Adrenal gland (tissue), 19 donors: ENCODE measurements at places on chromosomes 6 and 20. TPM values are rescaled to one million over a fixed set of nuclear protein-coding genes. Genes with fewer than 3 reads are reported as not detected.

The ZBP1 gene
- 0.67 TPM for polyA plus RNA-seq

The IL17F gene
- polyA plus RNA-seq, result not detected

The RIPOR2 gene
- 2.3 TPM for polyA plus RNA-seq

The NKAPL gene
- 2.2 TPM for polyA plus RNA-seq

The RAET1L gene
- polyA plus RNA-seq, result not detected

The RHAG gene
- polyA plus RNA-seq, result not detected

The METTL24 gene
- polyA plus RNA-seq, result 0.97 TPM

The MYLK4 gene
- polyA plus RNA-seq, result 0.84 TPM

The TRIM10 gene
- not detected for polyA plus RNA-seq

The PRELID3B gene
- polyA plus RNA-seq, result 16.1 TPM

The GSTA2 gene
- 2.0 TPM for polyA plus RNA-seq

The SIGLEC1 gene
- 46.4 TPM for polyA plus RNA-seq

The GMNN gene
- 22.0 TPM for polyA plus RNA-seq

The PROCR gene
- 51.7 TPM for polyA plus RNA-seq

The LPA gene
- polyA plus RNA-seq, result 0.10 TPM

The BPIFB4 gene
- polyA plus RNA-seq, result not detected

DNA sequence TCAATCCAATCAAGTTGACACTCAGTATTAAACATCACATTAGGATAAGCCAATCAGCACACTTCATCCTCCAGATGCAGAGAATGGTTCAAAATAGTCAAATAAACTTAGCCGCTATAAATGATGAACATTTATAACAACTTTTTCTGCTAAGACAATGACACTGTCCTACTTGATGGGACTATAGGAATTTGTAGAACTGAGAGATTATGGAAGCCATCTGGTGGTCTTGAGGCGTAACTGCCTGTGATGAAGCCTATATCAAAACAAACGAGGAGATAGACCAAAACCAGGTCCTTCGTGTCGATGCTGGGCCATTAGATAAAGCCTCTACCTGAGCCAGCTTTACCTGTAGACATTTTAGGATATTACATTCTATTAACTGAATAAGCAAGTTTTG lies 631.1 kb downstream of the COL12A1 start:
- DNase-seq, result no peak

- peak; percentile 64 for DNase-seq
Observed at GRCh38 chr6:134373282-134373922, 55.5 kb upstream of the SGK1 start.

DNA sequence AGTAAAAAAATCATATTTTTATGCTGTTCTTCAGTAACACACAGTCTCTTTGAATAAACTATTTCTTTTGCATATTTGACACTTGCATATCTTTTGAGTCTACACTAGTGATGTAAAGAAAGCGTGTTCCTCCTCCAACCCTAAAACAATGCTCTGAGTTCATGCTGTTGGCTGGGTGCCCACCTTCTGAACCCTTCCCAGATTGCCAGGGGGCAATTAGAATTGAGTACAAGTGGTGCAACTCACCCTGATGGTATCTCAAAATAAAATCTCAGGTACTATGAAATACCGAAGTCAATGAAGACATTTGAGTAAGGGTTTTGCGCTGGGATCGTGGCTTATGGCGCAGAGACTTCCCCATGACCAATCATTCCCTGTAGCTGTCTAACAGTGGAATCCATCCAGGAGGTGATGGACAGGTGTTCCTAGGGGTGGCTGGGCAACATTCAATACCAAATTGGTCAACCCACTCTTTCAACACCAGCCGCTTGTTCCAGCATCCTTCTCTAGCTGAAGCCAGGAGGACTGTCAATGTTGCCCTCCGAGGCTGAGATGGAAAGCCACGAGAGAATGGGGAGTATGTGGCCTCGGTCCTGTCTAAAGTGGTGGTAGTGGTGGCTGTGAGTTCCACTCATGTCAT lies 94.4 kb upstream of the ZNFX1 start:
- no peak for DNase-seq

GRCh38 chr6:138844192-138844591 lies 48.3 kb downstream of the ECT2L start:
- peak; percentile 5 for DNase-seq

DNA sequence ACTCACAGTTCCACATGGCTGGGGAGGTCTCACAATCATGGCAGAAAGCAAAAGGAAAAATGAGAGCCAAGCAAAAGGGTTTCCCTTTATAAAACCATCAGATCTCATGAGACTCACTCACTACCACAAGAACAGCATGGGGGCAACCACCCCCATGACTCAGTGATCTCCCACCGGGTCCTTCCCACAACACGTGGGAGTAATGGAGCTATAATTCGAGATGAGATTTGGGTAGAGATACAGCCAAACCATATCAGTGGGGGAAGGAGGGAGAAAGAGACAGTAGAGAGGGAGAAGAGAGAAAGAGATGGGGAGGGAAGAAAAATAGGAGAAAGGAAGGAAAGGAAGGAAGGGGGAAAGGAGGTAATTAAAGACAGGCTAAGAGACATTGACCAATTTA lies 30.1 kb downstream of the GMDS start:
- no peak for DNase-seq

GRCh38 chr20:3563548-3564177 lies 92.8 kb downstream of the ATRN start:
- no peak for DNase-seq

- DNase-seq, result peak; percentile 89
Observed at GRCh38 chr6:26043384-26044139, 43.7 kb upstream of the HFE start.

DNA sequence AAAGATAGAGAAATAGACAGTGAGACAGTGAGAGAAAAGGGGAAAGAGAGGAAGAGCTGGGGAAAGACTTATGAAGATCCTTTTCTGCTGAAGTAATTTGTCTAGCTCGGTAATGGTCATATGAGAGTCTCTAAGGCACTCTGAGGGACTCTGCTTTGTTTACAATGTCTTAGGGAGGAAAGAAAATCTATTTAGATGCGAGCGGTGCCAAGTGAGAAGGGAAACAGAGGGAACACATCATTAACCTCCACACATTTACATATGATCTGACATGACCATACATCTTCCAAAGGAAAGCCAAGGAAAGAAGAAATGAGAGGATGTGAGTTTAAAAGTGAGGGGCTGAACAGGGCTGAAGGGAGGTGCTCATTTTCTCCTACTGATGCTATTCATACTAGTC lies 862.3 kb upstream of the CITED2 start:
- DNase-seq, result no peak

DNA sequence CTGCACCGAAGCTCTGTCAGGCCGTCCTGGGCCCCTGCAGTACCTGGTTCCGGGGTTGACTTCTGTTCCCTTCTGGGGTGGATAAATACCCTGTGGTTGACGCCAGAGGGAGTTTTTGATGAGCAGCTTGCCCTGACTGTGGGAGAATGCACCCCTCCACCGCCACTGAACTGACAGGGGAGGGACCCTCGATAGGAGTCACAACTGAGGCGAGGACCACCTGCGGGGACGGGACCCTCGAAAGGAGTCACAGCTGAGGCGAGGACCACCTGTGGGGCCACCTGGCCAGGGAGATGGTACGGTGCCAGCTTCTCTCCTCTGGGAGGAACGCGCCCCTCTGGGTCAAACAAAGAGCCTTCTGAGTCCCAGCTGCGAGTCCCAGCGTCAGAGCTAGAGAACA lies 100.1 kb upstream of the FRMD1 start:
- no peak for DNase-seq

- no peak for DNase-seq
Observed at GRCh38 chr6:32116674-32117073, 7.5 kb upstream of the TNXB start.

DNA sequence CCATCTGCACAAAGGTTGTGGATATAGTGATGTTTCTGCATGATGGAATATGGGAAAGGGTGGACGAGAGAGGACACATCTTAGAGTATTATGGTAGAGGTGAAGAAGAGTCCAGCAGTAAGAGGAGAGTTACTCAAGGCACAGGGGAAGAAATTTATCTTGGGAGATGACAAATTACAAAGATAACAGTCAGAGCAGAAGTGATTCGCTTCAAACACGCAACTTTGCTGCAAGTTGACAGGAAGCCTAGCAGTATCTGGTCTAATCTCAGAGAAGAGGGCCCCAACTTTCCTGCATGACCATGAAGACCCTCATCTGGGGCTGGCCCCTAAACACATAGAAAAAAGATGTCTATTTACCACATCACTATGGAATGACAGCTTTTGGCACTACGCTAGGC lies 1.2 kb upstream of the CALHM6 start:
- DNase-seq, result no peak

DNA sequence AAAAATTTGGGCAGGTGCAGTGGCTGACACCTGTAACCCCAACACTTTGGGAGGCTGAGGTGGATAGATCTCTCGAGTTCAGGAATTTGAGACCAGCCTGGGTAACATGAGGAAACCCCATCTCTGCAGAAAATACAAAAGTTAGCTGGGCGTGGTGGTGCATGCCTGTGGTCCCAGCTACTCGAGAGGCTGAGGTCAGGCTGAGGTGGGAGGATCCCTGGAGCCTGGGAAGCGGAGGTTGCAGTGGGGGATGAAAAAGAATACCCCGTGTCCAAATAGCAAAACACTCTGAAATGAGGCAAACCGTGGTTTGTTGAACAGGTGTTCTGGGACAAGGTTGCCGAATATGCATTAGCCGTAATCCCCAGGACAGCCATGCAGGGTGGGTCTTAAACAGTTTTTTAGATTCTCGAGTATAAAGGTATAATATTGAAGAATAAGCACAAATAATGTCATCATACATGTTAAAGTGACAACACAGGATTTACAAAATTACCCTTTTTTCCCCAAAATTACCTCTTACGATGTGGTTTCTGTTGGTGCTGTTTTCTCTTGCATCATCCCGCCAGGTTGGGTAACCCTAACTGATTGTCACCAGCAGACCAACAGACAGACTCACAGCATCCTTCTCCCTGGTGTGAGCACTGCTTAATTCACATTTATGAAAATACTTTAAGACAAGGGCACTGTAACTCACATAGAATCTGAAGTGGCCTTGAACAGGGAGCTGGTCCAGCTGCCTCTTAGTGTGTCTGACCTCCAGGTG lies 9.1 kb downstream of the DNAJC5 start:
- DNase-seq, result no peak

DNA sequence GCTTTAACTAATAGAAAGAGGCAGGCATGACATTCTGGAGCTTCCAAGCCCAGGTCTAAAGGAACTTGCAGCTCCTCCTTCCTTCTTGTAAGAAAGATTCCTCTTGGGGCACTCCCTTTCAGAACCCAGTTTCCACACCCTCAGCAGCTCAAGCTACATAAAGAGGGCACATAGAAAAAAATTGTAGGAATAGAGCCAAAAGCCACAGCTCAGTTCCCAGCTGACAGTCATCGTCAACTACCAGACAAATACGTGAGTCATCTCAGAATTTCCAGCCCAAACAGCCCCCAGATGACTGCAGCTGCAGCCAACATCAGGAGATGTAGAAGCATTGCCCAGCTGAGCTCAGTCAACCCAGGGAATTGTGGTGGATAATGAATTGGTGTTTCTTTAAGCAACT lies 349.8 kb upstream of the ARID1B start:
- DNase-seq, result no peak

DNA sequence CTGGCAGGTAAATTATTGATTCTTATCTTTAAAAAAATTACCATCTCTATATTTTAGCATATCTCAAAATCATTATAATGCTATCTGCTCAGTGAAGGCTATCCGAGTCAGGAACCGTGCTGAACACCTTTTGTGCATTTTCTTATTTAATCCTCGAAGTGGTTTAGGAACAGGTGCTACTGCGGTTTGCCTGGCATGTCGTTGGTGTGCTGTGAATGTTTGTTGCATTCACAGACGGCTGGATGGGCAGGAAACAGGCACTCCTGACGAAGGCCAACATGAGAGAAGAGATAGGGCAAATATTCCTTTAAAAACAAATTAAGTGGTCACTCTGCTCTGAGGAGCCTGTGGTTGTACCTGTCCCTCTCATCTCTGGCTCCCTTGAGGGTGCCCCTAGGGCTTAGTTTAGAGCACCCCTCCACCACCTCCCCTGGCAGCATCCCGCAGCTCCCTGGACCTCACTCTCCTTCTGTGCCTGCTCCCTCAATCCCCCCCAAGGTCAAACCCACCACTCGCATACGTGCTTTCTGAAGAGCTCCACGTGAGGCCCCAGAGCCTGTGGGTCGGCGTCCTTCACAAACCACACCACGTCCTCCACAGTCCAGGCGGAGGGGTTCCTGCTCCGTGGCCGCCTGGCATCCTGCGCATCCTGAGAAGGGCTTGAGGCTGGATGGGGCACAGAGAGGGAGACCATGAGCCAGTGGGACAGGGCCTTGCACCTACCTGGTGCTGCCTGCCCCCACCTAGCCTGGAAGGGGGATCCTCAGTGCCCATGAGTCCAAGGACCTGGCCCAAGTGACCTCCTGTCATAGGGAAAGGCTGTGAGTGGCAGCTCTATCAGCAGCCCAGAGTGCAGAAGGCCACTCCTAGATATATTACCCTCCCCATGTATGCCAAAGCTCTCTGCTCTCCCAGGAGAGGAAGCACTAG lies 116.5 kb downstream of the SCML4 start:
- DNase-seq, result no peak

DNA sequence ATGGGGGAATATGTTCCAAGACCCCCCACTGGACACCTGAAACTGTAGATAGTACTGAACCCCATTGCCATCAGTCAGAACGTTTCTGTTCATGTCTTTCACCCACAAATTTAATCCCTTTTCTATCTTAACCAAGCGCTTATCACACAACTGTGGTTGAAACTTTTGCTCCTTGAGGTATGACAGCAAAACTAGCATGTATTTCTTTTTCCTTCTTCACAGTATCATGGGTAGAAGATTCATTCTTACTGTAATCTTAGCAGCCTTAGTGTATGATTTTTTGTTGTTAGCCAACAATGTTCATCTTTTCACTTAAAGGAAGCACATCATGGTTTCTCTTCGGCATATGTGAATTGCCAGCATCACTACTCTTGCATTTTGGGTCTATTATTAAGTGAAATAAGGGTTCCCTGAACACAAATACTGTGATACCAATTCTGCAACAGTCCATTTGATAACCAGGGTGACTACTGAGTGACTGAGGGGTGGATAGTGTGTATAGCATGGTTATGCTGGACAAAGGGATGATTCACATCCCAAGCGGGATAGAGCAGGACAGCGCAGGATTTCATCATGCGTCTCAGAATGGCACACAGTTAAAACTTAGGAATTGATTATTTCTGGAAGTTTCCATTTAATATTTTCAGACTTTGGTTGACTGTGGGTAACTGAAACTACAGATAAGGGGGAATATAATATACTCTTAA lies 41.8 kb downstream of the KCNS1 start:
- DNase-seq, result no peak

GRCh38 chr20:36773107-36773596 lies 411 bp downstream of the DSN1 start:
- DNase-seq, result no peak

DNA sequence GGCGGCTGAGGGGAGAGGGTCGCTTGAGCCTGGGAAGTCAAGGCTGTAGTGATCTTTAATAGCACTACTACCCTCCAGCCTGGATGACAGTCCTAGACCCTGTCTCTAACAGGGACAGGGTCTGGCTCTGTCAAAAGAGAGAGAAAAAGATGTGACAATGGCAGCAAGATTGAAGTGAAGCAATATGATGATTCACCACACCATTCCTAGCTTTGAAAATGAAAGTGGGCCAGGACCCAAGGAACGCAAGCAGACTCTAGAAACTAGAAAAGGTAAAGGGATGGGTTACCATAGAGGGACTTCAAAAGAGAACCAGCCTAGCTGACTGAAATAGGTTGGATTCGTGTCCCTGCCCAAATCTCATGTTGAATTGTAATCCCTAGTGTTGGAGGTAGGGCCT lies 426.9 kb downstream of the HTR1B start:
- no peak for DNase-seq

- no peak for DNase-seq
Observed at GRCh38 chr6:160949531-160949930, 42.0 kb upstream of the MAP3K4 start.

- no peak for DNase-seq
Observed at GRCh38 chr6:158028876-158029275, 47.2 kb downstream of the SYNJ2 start.
